ENCODE measurements at places on chromosomes 4 and X.

- no peak for DNase-seq
Measured at GRCh38 chr4:123562994-123563750, 166.6 kb downstream of the SPRY1 start.

DNA sequence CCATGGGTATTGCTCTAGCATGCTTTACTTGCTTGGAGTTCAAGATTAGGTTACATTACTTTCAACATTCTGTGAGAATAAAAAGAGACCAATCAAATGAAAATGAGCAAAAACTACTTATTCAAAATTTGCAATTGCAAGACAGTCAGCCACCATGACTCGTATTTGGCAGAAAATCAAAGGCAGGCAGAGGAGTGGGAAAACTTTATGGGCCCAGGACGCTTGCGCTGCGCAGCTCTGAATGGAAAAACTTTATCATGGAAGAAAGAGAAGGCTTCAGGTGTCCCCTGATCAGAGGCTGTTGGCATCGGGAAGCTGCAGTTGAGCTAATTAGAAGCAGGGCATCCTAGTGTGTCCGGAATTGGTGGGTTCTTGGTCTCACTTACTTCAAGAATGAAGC is 250.6 kb downstream of the USP46 start:
- DNase-seq: no peak

GRCh38 chr4:38831653-38832052 is 25.0 kb downstream of the TLR6 start:
- DNase-seq: no peak

DNA sequence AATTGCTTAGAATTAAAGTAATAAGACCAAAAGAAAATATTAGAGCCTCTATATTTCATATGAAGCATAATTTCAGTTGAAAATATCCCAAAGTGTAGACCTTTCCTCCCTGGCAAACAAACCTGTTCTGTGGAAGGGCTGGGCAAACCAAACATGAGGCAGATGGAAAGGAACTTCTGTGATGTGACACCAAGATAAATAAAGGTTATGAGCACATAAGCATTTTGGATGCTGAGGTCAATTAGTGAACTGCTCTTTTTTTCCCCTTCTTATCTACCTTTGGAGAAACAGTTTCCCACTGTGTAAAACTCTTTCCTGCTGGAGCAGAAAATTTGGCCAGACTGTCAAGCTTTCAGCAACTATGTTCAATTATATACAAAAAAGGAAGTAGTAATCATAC is 109.6 kb upstream of the STIM2 start:
- no peak for DNase-seq

DNA sequence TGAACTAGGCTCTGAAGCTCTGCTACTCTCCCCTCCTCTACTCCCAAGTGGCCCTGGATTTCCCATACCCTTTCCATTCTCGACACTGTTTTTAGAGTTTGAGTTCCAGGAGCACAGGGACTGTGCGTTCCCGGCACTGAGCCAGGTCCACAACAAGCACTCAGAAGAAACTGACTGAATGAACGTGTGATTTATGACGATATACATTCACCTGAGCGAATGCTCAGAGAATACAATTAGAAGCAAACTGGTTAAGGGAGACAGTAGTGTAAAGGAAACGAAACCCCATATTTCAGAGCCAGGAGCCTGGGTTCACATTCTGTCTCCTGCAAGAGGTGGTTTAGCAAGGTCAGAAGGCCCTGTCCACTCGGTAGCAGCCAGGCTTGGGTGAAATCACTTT is 1.4 kb upstream of the KIAA0232 start:
- DNase-seq: no peak

DNA sequence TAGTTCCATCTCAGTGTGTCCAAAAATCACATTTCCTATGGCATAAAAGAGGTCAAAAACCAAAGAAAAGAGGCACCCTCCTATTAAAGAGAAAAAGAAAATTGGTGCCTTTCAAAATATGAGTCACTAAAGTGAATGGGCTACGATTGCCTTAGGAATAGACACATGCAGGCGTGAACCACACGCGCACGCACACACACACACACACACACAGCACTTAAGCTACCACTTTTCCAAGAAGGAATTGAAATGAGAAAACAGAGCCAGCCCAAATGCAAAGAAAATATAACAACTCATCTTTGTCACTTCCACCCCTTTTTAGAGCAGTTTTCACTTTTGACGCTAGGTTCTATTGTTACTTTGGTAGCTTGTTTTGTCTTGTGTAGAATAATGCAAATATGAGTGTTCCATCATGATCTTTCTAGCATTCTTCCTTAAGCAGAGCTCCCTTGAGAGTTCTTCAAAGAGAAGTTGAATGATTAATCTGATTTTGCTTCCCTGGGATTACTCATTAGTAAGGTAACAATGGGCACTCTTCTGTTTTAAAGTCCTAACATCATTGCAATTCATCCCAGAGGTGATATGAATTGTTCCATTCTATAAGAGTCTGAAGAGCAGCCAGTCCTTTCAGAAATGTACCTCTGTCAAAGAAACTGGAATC is 239.2 kb upstream of the GNPDA2 start:
- no peak for DNase-seq

GRCh38 chrX:150041208-150041607 is 102.9 kb upstream of the EOLA2 start:
- DNase-seq: no peak

GRCh38 chrX:37666516-37666915 is 19.1 kb upstream of the XK start:
- no peak for DNase-seq

DNA sequence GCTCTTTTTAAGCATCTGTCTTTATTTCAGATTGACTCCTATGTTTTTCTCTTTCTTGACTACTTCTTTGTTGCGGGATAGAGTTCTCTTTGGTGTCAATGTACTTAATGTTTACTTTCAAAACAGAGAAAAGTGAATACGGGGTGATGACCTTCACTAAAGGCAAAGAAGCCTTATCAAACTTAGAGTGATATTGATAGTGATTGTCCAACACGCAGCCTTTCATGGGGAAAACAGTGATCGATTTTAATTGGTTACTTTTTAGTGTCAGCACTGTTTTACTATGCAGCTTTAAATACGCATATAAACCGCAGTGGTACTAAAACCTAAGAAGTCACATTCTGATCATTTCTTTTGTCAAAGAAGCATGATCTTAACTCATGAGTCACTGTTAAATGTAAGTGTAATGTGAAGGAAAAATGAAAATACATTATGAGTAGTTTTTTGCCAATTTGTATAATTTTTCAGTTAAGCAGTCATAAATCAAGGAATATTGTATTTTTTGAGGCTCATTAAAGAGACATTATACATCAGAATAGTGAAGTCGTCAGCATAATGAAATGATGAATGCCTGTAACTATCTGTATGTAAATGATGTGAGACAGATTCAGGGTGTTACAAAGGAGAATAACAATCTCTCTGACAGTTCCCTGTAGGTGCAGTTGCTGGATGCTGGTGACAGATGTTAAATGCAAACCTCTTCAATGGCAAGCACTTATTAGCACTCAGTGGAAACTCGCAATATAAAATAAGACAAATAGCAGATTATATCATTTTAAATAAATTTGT is 2082.8 kb upstream of the TENM3 start:
- DNase-seq: no peak

GRCh38 chr4:81466841-81467671 is 4.7 kb downstream of the RASGEF1B start:
- peak; percentile 30 for DNase-seq
